ENCODE measurements at places on chromosomes 3 and 15.

DNA sequence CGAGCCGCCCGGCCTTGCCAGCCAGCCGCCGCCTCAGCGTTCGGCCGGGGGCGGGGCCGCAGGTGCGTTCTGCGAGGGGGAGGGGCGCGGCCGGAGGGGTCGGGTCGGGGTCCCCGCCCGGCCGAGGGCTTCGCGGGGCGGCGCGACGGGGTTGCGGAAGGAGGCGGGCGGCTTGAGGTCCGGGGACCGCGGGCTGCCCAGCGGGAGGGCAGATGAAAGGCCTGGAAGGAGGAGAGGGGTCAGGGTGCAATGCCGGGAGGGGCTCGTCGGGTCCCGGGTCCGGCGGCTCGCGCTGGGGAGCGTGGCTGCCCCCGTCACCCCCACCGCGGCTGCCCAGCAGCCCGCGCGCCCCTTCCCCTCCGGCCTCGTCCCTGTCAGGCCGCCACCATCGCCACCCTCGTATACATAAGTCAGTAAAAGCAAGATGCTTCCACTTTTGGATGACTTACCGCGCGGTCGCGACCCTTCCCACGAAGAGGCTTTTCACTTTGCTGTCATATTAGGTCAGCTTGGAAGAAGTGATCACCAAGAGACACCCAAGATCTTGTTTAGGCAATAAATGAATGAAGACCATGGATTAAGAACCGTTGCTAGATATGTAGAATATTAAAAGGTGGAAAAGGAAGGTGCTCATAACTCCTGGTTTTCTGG lies 620 bp upstream of the ANP32A start:
- peak; percentile 61 for DNase-seq

DNA sequence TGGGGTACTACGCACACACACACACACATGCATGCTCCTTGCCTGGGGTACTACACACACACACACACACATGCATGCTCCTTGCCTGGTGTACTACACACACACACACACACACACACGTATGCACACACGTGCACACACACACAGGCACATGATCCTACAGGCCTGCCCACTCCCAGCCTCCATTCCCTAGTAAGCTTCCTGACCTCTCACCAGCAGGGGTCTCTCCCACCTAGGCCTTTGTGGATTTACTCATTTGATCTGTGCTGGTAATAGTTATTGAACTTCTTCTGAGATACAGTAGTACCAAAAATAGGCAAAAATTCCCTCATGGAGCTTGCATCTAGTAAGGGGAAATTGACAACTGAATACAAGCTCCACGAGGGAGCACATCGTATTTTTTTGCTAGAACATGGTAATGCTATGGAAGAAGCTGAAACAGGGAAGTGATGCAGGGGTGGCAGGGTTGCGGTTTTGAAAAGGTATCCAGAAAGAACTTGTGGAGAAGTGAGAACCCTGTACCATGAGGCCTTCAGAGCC lies 19.1 kb downstream of the TTC21A start:
- peak; percentile 64 for DNase-seq

DNA sequence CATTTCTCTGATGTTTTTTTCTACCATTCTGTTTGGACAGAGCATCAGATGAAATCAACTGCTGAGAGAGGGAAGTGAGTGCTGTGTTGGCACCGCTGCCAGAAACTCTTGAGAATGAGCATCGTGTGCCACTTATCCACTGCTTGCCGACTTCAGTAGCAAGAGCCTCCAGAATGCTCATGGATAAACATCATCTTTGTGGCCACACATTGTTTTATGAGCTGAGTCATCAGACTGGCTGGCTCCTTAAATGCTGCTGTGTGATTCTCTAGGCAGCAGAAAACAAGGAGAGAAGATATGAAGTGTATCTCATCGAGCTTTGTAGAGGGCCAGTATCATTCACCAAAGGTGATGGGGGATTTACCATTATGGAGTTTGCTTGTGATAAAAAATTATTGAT lies 3.4 kb upstream of the DOCK3 start:
- peak; percentile 33 for DNase-seq

- DNase-seq: no peak
These were observed 31.1 kb upstream of the NUDT16 start for GRCh38 chr3:131350506-131350905.

GRCh38 chr3:54801977-54802376 lies 125.9 kb downstream of the LRTM1 start:
- no peak for DNase-seq
